ENCODE measurements at places on chromosomes 6 and 20.

- no peak for ATAC-seq
Observed at GRCh38 chr6:100622907-100623692, 158.4 kb upstream of the SIM1 start.

GRCh38 chr6:40138273-40138720 is 204.0 kb upstream of the MOCS1 start:
- ATAC-seq, result no peak

DNA sequence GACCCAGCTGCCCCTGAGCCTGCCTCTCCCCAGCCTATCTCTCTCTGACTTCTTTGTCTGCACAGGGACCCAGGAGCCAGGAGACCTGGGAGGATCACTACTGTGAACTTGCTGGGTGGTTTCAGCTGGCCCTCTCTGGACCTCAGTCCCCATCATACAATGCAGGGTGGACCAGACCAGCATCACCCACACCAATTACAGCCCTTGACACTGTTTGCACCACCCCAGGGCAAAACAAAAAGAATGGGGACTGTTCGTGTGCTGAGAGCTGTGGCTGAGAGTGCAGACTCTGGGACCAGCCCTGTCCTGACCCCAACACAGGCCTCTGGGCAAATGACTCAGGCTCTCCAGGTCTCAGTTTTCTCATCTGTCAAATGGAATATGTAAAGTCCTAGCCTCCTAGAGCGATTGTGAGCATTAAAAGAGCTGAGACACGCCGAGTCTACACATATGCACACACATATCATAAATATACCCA is 25.4 kb downstream of the PTGIS start:
- ATAC-seq, result no peak

GRCh38 chr20:15637950-15638754 is 935.1 kb downstream of the KIF16B start:
- no peak for ATAC-seq

GRCh38 chr6:10465629-10466499 is 51.0 kb upstream of the TFAP2A start:
- ATAC-seq, result no peak

- no peak for ATAC-seq
Observed at GRCh38 chr6:20548264-20548663, 14.0 kb downstream of the CDKAL1 start.

GRCh38 chr6:6811128-6812009 is 222.8 kb downstream of the LY86 start:
- ATAC-seq, result peak; percentile 63

DNA sequence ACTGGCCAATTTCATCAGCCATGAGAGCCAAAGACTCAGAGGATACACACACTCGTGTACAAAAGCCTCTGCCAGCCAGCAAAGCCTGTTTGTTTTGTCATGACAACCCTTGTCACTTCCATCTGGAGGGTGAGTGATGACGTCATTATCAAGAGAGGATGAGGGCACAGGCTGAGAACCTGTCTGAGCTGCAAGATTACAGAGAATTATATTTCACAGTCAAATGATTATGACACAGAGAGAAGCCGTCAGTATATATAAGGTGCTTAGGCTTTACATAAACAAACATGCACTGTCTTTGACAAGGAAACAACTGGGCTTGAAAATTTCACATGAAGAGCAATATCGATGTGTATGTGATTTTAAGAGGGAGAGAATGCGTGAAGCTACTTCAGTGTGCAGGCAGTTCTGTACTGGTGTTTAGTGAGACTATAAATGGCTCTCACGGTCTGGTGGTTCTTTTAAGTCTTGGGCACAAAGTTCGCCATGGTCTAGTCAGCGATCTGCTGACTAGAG is 36.5 kb upstream of the BCLAF1 start:
- no peak for ATAC-seq

DNA sequence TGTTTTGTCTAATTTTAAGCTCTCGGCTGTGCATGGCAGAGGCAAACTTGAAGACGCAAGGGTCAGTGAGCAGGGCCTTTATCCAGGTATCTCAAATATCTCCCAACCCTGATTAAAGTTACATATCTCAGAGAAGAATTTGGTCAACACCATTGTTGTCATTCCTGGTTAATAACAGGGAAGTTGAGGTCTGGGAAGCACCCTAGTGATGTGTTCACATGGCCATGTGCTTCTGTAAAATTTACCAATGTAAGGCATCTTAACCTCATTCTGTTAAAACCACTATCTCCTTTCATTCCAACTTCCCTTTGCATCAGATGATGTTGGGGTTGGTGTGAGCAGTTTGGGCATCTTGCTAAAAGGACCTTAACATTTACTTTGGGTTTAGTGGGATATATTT is 4.0 kb upstream of the FAM110A start:
- no peak for ATAC-seq

- ATAC-seq, result no peak
Observed at GRCh38 chr20:38180781-38181180, 15.7 kb upstream of the TGM2 start.

DNA sequence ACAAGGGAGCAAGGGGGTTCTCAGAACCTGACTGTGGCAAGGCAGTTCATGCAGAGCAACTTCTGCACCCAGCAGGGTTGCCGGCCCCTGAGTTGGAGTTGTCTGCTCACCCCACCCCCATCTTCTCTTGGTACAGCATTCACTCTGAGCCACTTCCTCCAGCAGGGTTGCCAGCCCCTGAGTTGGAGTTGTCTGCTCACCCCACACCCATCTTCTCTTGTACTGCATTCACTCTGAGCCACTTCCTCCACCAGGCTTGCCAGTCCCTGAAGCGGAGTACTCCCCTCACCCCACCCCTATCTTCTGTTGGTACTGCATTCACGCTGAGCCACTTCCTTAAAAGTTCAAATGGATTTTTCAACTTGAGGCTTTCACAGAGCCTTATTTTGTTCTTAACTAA is 79.7 kb upstream of the SYNDIG1 start:
- ATAC-seq, result peak; percentile 55

DNA sequence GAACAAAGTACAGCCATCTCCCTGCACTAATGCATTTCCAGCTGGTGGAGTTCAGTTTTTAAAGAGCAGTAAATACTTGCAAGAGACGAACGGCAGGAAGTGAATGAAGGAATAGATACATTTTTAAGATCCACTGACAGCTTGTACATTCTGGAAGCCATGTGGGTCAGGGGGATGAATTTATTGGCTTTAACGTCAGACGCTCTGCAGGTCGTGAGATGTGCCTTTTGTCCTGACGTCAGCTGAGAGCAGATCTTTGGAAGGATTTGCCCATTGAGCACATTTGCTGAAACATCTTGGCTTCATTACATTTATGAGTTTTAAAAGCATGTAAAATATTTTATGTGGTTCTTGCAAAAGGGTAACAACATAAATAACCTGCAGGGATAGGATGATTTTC is 29.5 kb upstream of the SALL4 start:
- ATAC-seq, result no peak

DNA sequence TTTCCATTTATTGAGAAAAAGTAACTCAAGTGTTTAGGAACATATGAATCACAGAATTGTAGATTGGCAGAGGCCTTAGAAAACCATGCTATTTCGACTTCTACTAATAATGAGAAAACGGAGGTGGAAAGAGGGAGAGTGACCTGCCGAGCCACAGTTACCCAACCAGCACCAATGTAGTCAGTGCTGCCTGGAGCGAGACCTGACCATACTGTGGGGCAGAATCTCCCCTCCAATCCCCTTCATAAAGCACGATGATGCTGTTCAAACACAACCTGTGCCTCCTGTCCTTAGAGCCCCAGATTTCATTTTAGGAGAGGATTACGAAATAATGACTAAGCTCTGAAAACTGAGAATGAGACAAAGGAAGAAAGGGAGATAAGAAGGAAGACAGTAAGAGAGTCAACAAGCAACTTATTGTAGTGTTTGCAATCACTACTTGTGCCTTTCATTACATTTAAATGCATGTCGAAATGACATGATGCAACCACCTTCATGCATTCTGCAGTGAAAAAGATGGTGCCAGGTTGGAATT is 70.6 kb downstream of the ATXN1 start:
- peak; percentile 96 for ATAC-seq

- peak; percentile 87 for ATAC-seq
Observed at GRCh38 chr20:1803061-1803931, 91.9 kb upstream of the SIRPA start.

DNA sequence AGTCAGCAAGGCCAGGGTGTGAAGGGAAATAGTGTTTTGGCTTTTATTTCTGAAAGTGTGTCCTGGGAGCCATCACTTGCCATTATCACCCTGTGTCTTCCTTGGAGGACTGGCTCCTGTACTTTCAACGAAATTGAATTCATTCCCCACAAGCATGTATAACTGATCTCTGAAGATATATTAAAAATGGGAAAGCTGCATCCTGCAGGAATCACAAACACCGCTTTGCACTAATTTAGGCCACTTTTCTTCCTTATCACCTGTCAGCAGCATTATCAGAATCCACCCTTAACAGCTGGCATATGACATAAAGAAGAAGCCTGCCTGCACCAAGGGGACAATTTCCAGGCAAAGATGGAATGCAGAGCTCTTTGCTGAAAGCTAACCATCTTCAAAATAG is 56.2 kb downstream of the LAMP5 start:
- ATAC-seq, result no peak

DNA sequence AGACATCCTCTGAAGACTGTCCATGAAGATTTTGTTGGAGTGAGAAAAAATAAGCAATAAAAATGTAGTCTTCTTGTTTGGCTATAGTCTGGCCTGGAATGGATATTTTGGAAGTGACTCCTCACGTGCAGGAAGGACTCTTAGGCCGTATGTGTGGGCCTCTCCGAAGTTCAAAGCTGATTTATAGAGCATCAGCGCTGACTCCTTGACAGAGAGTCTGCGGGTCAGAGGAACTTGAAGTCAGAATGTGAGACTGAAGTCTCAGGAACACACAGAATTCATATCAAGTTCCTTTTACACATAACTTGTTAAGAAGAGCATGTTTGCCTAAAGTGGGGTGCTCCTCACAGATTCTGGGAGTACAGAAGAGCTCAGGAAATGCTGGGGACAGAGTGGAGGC is 36.1 kb downstream of the EDN3 start:
- ATAC-seq, result no peak
